Endodermal cell (in vitro differentiated cells): ENCODE measurements at places on chromosomes 12 and 14.

GRCh38 chr14:64401949-64402348, 13.8 kb downstream of the MTHFD1 start:
- DNase-seq: no peak

- no peak for DNase-seq
Observed at GRCh38 chr12:122215771-122216170, 10.1 kb downstream of the DIABLO start.

DNA sequence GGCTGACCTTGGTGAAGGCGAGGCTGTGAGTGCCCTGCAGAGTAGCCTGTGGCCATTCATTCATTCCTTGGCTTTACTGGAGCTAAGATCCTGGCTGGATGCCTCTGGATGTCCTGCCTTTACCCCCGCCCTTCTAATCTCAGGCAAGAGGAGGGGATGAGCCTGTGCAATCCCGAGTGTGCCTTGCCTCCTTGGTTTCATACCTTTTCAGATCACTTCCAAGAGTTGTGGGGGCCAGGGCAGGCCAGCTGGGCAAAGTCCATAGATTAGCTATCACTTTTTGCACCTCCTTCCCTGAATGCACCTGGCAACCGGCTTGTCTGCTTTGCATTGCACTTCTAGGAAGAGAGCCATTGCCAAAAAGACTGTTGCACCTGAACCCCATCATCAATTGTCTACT, 1.5 kb downstream of the VRTN start:
- peak; percentile 68 for DNase-seq

- no peak for DNase-seq
Observed at GRCh38 chr14:97253756-97254155, 456.6 kb downstream of the VRK1 start.

- DNase-seq: no peak
Observed at GRCh38 chr12:105358789-105359188, 28.3 kb downstream of the C12orf75 start.

- peak; percentile 71 for DNase-seq
Observed at GRCh38 chr14:38536376-38537038, 280.6 kb upstream of the CLEC14A start.

GRCh38 chr14:32354716-32355115, 25.6 kb downstream of the AKAP6 start:
- DNase-seq: no peak

GRCh38 chr14:104397956-104398355, 181.6 kb upstream of the C14orf180 start:
- no peak for DNase-seq
